Aorta (tissue), 5 donors: ENCODE measurements at places on chromosomes 5 and 9. TPM values are rescaled to one million over a fixed set of nuclear protein-coding genes. Genes with fewer than 3 reads are reported as not detected.

The C8G gene
- 0.90 TPM for total RNA-seq

DNA sequence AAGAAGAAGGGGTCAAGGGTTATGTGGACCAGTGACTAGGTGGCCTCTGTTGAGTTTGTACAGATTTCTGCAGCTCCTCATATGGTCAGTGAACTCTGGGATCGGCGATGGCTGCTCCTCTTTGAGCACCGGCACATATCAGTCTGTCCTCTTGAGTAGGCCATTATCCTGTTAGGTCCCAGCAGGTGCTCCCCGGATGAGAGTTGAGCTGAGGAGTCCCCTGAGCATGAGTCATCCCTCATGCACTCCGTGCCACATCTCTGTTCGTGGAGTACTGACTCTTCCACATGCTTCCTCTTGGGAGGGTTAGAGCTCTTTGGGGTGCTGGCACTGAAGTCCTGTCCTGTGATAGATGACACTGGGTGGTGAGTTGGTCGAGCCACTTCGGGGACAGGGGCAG, 143.7 kb downstream of the PTTG1 start:
- no peaks in the 10 kb centered on the region for H3K27me3 ChIP-seq
- H3K4me1 ChIP-seq: no peaks in the 10 kb centered on the region
- H3K36me3 ChIP-seq: no peaks in the 10 kb centered on the region
- no peak for DNase-seq

DNA sequence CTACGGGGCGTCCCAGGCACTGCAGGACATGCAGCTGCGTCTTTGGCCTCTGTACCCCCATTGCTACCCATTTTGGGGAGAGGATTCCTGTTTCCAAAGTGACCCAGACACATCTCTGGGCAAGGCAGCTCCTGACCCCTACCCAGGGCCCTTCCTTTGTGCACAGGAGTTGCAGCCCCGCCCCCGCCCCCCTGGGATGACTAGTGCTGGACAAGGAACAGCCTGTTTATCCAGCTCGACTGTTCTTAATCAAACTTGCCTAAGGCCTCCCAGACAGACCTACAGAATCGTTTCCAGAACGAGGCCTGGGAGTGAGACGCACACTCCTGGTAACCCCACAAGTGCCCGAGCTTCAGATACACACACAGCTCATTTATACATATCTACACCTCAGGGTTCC, 13.2 kb downstream of the DIPK1B start:
- peaks cover 1% of the 10 kb centered on the region for H3K27me3 ChIP-seq
- H3K4me1 ChIP-seq: no peaks in the 10 kb centered on the region
- no peak for DNase-seq
- H3K27ac ChIP-seq: no peak overlapping the region

- no peaks in the 10 kb centered on the region for H3K27me3 ChIP-seq
- H3K4me1 ChIP-seq: peaks cover 2% of the 10 kb centered on the region
- H3K4me3 ChIP-seq: no peak overlapping the region
- DNase-seq: no peak
These were observed 69.0 kb downstream of the KLHL3 start for GRCh38 chr5:137666901-137667300.

DNA sequence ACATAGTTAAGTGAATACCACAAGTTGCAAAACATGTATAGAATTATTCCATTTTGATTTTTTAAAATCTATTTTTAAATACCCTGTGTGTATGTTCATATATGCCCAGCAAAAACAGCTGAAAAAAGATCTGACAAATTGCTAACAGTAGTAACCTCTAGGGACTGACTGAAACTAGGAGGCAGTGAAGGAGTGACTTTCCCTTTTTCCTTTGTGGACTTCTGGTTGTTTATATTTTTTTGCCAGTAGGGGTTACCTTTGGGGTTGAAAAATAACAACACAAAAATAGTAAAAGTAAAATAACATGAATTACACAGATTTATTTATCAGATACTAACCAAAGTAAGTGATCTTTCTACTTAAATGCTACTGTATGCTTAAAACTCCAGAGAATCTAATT, 2.9 kb downstream of the MEGF9 start:
- H3K4me3 ChIP-seq: no peak overlapping the region
- no peak for DNase-seq
- no peaks in the 10 kb centered on the region for H3K36me3 ChIP-seq
- H3K4me1 ChIP-seq: peaks cover 5% of the 10 kb centered on the region

The RNF183 gene
- not detected for total RNA-seq

The OLFML2A gene
- total RNA-seq: 15.9 TPM

DNA sequence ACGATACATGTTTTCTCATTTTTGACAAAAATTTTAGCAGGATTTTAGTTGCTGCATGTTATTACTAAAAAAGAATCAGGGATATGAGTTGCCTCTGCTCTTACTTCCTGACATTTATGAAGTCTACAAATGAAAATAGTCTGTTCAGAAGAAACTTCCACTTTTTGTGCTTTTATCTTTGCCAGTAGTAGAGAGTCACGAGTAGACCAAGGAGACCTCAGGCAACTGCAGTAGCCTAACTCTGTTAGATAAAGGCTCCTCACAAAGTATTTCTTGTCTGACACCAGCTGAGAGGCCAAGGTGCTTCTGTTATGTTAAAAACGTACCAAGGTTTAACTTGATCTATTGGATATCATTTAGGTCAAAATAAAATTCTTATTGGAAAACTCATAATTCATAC, 333.9 kb downstream of the NR2F1-AS1 start:
- H3K27ac ChIP-seq: no peak overlapping the region
- no peak for DNase-seq
- H3K27me3 ChIP-seq: no peaks in the 10 kb centered on the region
- H3K4me3 ChIP-seq: no peak overlapping the region

GRCh38 chr9:116940614-116941215, 253.6 kb downstream of the TRIM32 start:
- no peak overlapping the region for H3K4me3 ChIP-seq
- H3K36me3 ChIP-seq: no peaks in the 10 kb centered on the region
- no peak overlapping the region for H3K27ac ChIP-seq
- H3K4me1 ChIP-seq: no peaks in the 10 kb centered on the region
